T-helper 22 cell (primary cell): ENCODE measurements at places on chromosomes 13 and 19.
A peak's percentile ranks its signal among the peaks of the same experiment; 100 is the strongest.

- peak; percentile 9 for DNase-seq
Observed at GRCh38 chr19:46537136-46538097, 41.8 kb upstream of the PNMA8B start.

DNA sequence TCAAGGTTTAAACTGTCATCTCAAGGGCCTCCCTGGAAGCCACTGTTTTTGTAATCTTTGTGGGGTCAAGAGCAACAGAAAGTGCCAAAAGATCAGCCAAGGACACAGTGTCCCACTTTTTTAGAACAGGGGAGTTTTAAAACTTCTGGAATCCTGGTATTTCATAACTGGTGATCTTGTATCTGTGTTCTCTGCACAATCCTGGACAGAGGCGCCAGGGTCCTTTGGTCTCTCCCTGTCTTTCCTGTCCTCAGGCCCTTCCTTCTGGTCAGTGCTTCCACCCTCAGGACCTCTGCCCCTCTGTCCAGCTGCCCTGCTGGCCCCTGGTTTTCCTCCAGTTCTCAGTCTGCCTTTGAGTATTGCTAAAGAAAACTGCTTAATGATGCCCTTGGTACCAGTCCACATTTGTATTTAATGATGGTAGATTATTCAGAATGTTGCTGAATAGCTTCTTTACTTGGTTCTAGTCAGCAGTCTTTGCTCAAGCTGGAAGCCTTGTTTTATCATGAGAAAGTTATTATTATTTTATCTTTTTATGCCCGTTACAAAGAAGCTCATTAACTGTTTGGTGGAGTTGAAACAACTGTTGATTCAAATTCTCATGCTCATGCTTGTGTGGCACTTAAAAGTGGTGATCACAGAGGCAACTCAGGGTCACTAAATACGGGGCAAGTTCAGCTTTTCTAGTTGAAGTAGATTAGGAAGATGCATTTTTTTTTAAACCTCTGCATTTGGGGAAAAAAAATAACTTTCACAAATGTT, 47.5 kb downstream of the WASF3 start:
- no peak for DNase-seq

DNA sequence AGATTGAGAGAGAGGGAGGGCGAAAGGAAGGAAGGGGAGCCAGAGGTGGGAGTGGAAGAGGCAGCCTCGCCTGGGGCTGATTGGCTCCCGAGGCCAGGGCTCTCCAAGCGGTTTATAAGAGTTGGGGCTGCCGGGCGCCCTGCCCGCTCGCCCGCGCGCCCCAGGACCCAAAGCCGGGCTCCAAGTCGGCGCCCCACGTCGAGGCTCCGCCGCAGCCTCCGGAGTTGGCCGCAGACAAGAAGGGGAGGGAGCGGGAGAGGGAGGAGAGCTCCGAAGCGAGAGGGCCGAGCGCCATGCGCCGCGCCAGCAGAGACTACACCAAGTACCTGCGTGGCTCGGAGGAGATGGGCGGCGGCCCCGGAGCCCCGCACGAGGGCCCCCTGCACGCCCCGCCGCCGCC, at the start of gene TNFSF11:
TSS of gene TNFSF11 (plus strand) at position 142 of the 400 bp plus-strand sequence. CDS start at position 294, 152 bp downstream.
- no peak for DNase-seq

DNA sequence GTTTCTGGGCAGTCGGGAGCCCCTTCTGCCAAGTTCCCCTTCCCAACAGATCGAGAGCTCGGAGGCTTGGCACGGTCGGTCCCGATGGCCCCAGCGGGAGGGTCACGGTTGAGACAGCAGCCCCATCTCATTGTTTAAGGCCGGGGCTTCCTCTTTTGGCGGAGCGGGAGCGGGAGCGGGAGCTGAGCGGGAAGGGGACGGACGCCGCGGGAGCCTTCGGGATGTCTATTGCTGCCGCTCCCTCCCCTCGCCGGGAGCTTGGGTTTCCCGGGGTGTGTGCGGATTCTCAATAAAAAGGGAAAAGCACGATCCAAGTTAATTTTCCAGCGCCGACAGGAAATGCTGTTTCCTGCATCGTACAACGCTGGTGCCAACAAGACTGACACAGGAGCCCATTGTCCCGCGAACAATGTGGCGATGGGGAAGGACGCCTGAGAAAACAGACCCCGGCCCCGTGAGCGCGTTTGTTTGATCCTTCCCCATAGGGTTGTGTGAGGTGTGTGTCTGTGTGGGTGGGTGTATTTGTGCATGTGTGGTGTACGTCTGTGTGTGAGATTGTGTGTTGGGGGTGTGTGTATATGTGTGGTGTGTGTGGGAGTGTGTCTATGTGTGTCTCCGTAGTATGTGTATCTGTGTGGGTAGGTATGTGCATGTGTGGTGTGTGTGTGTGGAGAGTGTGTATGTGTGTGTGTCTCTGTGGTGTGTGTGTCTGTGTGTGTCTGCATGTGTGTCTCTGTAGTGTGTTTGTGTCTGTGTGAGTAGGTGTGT, 36.3 kb upstream of the FLT1 start:
- no peak for DNase-seq

- DNase-seq: no peak
Observed at GRCh38 chr19:34305221-34306083, 51.1 kb downstream of the GARRE1 start.

GRCh38 chr19:10005632-10006334, 4.5 kb downstream of the COL5A3 start:
- DNase-seq: no peak

GRCh38 chr13:98513837-98514236, 63.1 kb downstream of the STK24 start:
- DNase-seq: no peak

DNA sequence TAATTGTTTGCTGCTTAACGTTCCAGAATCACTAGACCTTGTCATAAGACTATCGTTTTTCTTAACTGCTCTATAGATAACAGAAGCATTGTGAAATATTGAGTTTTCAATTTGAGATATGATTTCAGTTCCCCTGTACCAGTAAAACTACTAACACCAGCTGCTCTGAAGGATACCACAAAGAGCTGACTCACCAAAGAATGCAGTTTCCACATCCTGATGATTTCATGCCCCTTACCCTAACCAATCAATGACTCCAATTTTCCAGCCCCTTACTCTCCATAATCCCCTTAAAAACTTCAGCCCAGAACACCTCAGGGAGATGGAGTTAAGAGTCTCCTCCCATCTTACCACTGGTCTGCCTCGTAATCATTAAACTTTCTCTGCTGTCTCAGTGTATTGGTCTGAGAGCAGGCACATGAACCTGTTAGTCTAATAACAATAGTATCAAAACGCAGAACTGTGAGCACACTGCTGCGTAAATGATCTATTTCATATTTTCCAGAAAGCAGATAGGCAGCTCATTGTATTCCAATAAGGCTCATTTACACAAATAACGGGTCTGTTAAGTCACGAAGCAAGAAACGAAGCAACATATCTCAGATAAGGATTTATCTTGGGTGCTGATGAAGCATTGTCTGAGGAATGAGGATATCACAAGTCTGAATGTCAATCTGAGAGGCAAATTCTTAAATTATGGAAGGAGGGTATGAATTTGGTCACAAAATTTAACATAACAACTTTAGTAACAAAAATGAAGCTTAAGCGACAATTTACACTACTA, 14.1 kb upstream of the CCNA1 start:
- no peak for DNase-seq

DNA sequence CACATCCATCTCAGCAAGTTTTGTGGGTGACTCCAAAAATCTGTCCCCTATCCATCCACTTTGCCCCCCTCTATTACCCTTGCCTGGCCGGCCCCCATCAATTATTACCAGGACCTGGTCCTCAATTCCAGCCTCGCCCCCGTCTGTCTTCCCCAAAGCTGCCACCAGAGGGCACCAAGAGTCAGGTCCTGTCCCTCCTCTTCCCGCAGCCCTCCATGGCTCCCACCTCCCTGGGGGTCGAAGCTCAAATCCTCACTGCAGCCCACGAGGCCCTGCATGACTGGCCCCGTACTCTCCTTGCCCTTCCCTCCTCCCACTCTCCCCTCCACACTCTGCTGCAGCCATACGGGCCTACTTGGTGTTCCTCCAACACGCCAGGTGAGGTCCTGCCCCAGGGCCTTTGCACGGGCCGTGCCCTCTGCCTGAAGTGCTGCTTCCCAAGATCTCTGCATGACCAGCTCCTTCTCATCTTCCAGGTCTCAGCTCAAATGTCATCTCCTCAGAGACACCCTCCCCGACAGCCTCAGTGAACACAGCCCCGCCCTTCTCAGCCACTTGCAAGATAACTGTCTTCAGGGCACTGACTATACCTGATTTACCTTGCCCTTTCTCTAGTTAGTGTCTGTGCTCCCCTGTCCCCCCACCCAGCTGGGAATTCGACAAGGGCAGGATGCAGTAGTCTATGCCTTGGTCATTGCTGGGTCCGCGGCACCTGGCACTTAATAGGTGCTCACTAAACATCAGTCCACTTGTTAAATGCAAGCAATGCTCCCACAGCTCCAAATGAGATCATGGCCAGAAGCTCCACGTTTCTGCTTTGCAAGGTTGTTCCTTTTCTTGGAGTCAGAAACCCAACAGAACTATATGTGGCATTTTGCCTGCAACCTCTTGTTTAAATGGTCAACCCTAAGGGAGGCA, 16.8 kb upstream of the SEMA6B start:
- DNase-seq: peak; percentile 34

- no peak for DNase-seq
Observed at GRCh38 chr13:58879114-58879513, 1247.6 kb downstream of the PCDH17 start.

GRCh38 chr13:77563111-77563510, 27.6 kb downstream of the SCEL start:
- DNase-seq: no peak

- DNase-seq: no peak
Observed at GRCh38 chr19:11151181-11151580, 4.4 kb downstream of the SPC24 start.

DNA sequence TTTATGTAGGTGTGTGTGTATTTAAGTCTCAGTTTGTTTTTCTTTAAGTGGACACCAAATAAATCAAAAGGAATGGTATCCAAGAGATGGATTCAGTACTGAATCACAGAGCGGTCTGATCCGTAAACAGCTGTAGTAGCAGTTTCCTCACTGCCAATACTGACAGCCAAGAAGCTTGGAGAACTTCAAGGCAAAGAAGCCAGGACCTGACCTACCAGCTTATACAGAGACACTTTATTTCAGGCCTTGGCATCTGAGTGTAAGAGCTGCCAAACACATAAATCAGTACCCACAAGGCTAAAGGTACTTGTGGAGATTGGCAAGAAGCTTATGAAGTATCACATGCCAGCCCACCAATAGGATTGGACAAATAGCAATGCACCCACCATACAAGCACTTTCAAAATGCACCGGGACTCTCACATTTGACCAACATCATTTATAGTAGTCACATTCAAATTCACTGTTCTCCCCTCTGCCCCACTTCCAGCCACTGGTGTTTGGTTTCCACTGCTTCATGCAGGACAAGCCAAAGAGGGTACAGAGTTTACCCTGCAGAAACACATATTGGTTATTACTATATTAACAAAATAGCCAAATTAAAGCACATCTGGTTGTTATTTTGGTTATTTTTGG, 357.9 kb downstream of the KLF12 start:
- DNase-seq: no peak

DNA sequence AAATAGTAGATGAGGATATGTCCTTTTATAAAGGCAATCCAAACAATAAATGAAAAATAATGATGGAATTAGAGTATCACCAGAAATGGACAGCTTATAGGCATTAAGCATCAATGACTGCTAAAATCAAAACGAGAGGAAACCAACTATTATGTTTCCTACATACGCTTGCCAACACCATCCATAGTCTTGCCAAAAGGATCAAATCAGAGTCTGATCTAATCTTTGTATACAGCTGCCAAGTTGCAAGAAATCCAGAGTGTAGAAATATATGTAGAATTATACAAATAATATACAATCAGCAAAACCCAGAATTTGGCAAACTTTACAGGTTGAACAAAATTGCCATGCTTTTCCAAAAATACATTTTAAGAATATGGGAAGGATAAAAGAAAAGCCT, 1661.6 kb downstream of the SLITRK1 start:
- DNase-seq: no peak

DNA sequence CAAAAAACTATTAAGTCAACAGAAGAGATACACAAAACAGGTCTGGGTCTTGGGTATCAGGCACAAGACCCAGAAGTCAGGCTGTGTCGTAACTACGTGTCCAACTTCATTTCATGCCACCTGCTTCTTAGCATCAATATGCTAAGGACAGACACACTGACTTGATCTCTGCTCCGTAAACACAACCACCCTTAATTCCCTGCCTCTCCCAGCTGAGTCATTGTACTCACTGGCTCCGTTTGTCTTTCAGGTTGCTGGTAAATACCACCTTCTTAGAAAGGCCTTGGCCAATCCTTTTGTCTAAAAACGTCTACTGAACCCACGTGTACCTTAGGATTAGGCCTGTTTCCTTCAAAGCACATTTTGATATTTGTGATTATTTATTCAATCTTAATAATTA, 726.2 kb downstream of the PCDH9 start:
- no peak for DNase-seq

DNA sequence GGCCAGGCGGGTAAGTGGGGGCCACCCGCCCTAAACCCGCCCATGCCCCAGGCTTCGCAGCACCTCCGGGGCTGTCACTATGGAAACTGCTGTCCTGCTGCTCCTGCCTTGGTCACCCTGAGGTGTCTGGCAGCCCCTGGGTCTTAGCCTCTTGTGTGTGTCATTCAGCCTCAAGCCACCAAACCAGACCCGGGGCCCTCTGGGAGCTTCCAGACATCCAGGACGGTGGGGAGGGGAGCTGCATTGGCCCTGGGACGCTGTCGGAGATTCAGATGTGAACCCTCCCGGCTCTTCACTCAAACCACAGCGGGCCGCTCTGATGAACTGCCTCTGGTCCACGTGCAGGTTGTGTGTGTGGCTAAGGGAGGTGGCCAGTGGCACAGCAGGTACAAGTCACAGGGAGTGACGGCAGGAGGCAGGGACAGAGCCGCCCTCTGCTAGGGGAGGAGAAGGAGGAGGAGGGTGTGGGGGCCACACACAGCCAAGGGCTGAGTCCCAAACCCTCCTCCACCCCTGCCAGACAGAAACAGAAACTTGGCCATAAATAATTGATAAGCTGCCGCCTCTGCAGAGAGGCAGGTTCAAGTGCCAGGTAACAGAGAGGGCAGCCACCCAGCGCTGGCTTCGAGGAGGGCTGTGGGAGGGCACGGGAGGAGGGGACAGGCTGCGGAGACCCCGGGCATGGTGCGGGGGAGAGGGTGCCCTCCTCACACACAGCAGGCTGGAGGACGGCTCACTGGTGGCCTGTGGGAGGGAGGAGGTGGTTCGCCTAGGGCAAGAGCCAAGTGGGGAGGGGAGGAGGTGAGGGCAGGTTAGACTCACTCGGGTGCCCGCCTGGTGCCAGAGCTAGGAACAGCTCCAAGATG, 8.0 kb downstream of the NANOS3 start:
- DNase-seq: no peak

DNA sequence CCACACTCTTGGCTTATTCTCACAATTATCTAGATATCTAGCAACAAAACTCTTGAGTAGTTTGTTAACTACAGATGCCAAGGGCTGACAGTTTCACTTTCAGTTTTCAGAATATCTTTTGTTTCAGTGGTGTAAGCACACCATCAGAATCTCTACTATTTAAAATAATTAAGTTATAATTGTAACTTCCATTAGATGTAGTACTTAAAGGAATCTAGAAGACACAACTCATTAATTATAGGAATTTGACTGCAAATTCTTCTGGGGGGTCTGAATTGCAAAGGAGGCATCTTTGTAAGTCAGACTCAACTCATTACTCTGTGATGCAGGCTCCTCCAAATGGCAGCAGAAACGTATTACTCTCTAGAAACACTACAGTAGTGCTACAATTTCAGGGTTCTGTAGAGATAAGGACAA, 44.9 kb upstream of the USPL1 start:
- DNase-seq: no peak

- DNase-seq: peak; percentile 53
Observed at GRCh38 chr19:12847159-12848139, 9.1 kb downstream of the MAST1 start.
